Regular cardiac myocyte (primary cell): ENCODE measurements at places on chromosomes 12 and 14. TPM values are rescaled to one million over a fixed set of nuclear protein-coding genes. Genes with fewer than 3 reads are reported as not detected.

The RAPGEF3 gene
- total RNA-seq: 5.1 and 8.8 TPM in 2 replicates

The SLC4A8 gene
- 0.56 and 1.3 TPM in 2 replicates for total RNA-seq

The TMBIM6 gene
- total RNA-seq: 353 and 437 TPM in 2 replicates

The CLEC4E gene
- total RNA-seq: not detected in 2 replicates

The CD69 gene
- total RNA-seq: not detected in 2 replicates

The CISTR gene
- not detected in 2 replicates for total RNA-seq

The SDR9C7 gene
- not detected in 2 replicates for total RNA-seq

The FOXN4 gene
- total RNA-seq: not detected in 2 replicates

The SLC17A8 gene
- total RNA-seq: not detected in 2 replicates

The CCDC198 gene
- under 0.01 TPM in 1 of 2 replicates, not detected in the other for total RNA-seq

The TRPV4 gene
- total RNA-seq: 1.2 and 1.7 TPM in 2 replicates

The CCND2 gene
- 12.8 and 73.9 TPM in 2 replicates for total RNA-seq

The PRPH gene
- total RNA-seq: under 0.01 and 0.85 TPM in 2 replicates

The E2F7 gene
- total RNA-seq: 18.6 and 28.6 TPM in 2 replicates

The ASCL1 gene
- total RNA-seq: not detected in 2 replicates

The NPFF gene
- total RNA-seq: not detected in 2 replicates

The SMOC1 gene
- total RNA-seq: under 0.01 and 0.85 TPM in 2 replicates

The LMO3 gene
- under 0.01 and 0.56 TPM in 2 replicates for total RNA-seq

The B4GALNT1 gene
- total RNA-seq: 1.9 and 2.8 TPM in 2 replicates

The BMP4 gene
- total RNA-seq: 2.7 and 10.7 TPM in 2 replicates

The PIWIL1 gene
- total RNA-seq: not detected in 2 replicates

The MAP3K9 gene
- under 0.01 and 0.38 TPM in 2 replicates for total RNA-seq

The PEX5 gene
- total RNA-seq: 20.3 and 29.9 TPM in 2 replicates

The NOP9 gene
- total RNA-seq: 19.7 and 34.7 TPM in 2 replicates

The MYRFL gene
- total RNA-seq: under 0.01 TPM in 2 replicates

The DAO gene
- total RNA-seq: not detected in 2 replicates

The P2RX2 gene
- not detected in 2 replicates for total RNA-seq

The PPP1R1A gene
- total RNA-seq: not detected in 2 replicates

The PRB2 gene
- total RNA-seq: not detected in 2 replicates

The TTC5 gene
- 19.4 and 25.3 TPM in 2 replicates for total RNA-seq

The INHBC gene
- not detected in 2 replicates for total RNA-seq

The OASL gene
- under 0.01 and 0.56 TPM in 2 replicates for total RNA-seq

The COQ6 gene
- 22.6 and 27.8 TPM in 2 replicates for total RNA-seq

The SMIM41 gene
- total RNA-seq: 0.19 TPM in 1 of 2 replicates, not detected in the other

The LAG3 gene
- not detected in 2 replicates for total RNA-seq

The SLC6A13 gene
- 0.19 and 0.28 TPM in 2 replicates for total RNA-seq

The ZNF385A gene
- 0.77 and 1.7 TPM in 2 replicates for total RNA-seq

The PLCZ1 gene
- total RNA-seq: not detected in 2 replicates

The AQP5 gene
- total RNA-seq: 0.19 TPM in 1 of 2 replicates, not detected in the other

The ISM2 gene
- 0.19 and 3.1 TPM in 2 replicates for total RNA-seq

The TGM1 gene
- 0.19 and 0.85 TPM in 2 replicates for total RNA-seq

The BEGAIN gene
- 0.85 TPM in 1 of 2 replicates, not detected in the other for total RNA-seq

The PTPN6 gene
- total RNA-seq: under 0.01 TPM in 1 of 2 replicates, not detected in the other

The NANOG gene
- total RNA-seq: not detected in 2 replicates

The DNAI7 gene
- total RNA-seq: under 0.01 and 0.28 TPM in 2 replicates

The SERPINA12 gene
- not detected in 2 replicates for total RNA-seq

The ZFYVE1 gene
- total RNA-seq: 10.4 and 13.0 TPM in 2 replicates

The MAP4K5 gene
- total RNA-seq: 76.1 and 80.3 TPM in 2 replicates

The RERG gene
- 0.19 and 1.1 TPM in 2 replicates for total RNA-seq

The SLC25A47 gene
- total RNA-seq: under 0.01 TPM in 1 of 2 replicates, not detected in the other
